Posterior cingulate gyrus (tissue), 11 donors: ENCODE measurements at places on chromosomes 5 and 9.

- DNase-seq: peak; percentile 79
Observed at GRCh38 chr9:34612788-34613390, 992 bp upstream of the RPP25L start.

GRCh38 chr5:127409246-127409917, 108.1 kb upstream of the PRRC1 start:
- peak; percentile 50 for DNase-seq

- DNase-seq: no peak
Observed at GRCh38 chr5:8700222-8700621, 831.3 kb downstream of the MTRR start.

GRCh38 chr5:37658440-37658839, 181.4 kb downstream of the GDNF start:
- no peak for DNase-seq

DNA sequence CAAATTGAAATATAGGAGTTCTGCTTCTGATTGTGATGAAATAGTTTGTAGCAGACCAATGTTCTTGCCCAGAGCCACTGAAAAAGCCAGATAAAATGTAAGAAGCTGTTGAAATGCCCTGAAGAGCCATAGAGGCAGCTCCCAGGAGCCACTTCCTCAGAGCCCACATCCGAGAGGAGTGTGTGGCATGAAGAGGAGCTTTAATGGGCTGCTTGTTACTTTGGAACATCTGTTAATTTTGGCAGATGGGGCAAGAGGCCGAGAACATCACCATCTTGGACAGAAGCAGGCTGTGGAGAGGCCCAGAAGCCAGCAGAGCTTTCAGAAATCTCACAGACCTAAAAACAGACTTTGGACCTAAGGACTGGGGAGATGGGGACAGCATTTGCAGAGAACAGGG, 370.8 kb downstream of the GADD45G start:
- DNase-seq: no peak

- no peak for DNase-seq
Observed at GRCh38 chr9:16152276-16153101, 599.6 kb downstream of the CCDC171 start.

DNA sequence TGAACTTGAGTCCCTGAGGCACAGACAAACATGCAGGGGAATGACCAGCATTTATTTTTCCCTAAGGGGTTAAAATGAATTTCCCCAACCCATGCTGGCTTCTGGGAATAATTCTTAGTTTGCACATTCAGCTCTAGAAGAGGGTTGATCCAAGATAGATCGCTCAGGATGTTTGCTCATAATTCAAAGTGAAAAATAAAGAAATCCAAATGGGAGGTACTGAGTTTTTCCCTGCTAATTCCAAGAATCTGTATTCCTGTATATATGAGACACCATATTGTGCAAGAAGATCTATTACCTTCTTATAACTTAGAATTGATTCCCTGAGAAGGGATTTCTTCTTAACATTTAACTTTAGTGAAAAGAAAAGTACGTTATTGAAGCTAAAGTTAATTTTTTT, 96.2 kb downstream of the VCAN start:
- DNase-seq: no peak

DNA sequence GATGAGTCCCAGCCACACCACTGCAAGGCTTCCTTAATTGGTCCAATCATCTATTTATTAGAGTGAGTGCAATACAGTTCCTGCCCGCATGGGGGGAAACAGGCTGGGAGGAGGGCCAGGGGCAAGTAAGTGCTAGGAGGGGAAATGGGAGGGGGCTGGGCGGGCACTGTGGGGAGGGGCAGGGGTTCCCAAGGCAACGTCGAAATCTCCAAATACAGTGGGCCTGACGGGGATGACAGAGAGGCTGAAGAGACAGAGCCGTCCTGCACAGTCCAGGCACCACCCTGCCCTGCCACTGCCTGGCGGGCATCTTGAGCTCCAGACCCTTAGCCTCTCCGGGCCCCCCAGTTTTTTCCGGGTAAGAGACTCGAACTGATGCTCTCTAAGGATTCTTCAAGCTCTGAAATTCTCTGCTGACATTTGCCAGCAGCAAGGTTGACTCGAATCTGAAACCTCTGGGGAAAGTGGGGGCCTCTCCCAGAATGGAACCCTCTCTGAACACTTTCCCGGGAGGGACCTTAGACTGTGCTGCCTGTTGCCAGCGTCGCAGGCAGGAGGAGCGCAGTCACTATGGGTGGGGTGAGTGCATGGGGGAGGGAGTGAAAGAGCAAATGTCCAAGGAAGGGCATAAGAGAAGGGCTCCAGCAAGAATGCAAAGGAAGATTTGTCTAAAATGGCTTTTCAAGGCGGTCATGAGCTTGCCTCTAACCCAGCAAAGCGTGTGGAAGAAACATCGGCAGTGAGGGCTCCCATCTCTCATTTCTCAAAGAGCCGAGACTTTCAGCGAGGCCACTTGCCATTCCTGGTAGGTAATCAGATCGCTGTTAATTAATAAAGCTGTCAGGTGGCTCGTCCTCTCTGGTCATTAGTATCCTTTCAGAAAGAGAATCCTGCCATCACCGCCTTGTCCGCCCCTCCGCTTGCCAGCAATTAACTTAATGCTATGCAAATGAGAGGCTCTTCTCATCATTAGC, 99.0 kb downstream of the GTF3C4 start:
- DNase-seq: no peak

DNA sequence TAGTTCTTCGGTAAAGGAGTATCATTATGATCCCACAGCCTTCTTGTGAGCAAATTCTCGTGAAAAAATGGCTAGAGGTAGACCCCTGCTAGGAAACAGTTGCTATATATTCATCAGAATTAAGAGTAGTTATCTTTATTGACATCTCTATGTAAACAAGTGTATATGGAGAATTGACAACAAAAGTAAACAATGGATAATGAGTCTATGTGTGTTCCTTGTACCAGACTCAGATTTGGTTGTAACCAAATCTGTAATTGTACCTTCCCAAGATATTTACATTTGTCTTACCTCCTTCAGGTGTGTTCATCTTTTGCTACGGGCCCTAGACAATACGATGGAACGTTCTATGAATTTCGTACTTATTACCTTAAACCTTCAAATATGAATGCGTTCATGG, 2.1 kb downstream of the NIPSNAP3B start:
- DNase-seq: no peak

DNA sequence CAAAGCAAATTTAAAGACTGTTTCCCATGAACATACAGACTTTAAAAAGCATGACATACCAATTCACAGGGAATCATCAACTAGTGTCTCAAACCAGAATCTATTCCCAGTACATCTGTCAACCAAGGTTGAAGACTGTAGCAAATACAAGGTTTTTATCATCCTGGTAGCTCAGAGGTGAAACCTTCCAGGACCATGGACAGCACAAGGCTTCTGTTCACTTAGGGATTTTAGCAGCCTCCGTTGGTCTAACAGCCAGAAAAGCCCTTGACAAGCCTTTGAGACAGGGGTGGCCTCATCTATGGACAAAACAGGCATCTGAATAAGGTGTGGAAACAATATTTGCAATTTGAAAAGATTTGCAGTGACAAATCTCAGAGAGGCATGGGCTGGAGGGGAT, 119.0 kb downstream of the TRIM32 start:
- DNase-seq: no peak

- no peak for DNase-seq
Observed at GRCh38 chr5:142757564-142757963, 12.6 kb upstream of the ARHGAP26 start.

DNA sequence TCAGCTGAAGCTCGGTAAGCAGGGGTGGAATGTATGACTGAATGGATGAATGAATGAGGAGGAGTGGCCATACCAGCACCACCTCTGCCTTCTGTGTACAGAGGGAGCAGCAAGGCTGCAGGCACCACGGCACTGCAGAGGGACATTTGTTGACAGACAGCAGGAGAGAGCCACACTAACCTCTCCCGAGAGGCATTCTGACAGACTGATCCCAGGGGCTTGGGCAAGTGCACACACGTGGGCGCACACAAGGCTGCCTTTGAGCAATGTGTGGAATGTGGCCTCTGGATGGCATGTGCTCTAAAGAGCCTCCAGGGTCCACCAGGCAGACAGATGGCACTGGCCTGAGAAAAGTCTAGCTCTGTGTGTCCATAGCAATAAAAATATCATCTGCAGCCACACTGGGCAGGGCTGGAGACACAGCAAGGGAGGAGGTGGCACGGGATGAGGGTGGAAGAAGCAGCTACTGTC, 111.8 kb downstream of the ACTL7B start:
- no peak for DNase-seq

- no peak for DNase-seq
Observed at GRCh38 chr9:83473488-83473971, 64.7 kb downstream of the FRMD3 start.

- DNase-seq: peak; percentile 43
Observed at GRCh38 chr5:82641331-82642003, 363.3 kb upstream of the RPS23 start.

- no peak for DNase-seq
Observed at GRCh38 chr5:168583742-168584482, 4.7 kb upstream of the PANK3 start.

DNA sequence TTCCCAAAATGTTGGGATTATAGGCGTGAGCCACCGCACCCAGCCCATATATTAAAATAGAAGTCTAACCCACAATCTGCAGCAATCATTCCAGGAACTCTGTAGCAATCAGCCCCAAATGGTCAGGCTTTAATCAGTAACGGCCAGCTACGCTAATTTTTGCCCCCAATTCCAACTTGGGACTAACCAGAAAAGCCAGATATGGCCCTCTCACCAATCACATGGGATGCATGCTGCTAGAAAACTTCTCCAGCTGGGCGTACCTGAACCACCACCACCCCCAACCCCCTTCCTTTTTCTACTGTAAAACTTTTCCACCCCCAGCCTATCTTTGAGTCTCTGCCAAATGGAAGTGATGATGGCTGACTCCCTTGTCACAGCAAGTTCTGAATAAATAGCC, 4.1 kb downstream of the SUSD1 start:
- no peak for DNase-seq

DNA sequence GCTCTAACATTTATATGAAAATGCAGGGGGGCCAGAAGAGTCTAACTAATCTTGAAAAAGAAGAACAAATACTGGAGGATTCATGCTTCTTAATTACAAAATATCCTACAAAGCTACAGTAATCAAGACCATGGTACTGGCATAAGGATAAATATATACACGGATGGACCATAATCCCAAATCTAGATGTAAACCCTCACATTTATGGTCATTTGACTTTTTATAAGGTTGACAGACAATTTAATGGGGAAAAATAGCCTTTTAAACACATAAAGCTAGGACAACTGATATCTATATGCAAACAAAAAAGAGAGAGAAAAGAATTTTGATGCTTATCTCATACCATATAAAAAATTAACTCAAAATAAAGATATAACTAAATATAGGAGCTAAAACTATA, 55.9 kb downstream of the YIPF5 start:
- DNase-seq: no peak

- DNase-seq: peak; percentile 86
Observed at GRCh38 chr5:172503925-172504700, 49.8 kb upstream of the SH3PXD2B start.

DNA sequence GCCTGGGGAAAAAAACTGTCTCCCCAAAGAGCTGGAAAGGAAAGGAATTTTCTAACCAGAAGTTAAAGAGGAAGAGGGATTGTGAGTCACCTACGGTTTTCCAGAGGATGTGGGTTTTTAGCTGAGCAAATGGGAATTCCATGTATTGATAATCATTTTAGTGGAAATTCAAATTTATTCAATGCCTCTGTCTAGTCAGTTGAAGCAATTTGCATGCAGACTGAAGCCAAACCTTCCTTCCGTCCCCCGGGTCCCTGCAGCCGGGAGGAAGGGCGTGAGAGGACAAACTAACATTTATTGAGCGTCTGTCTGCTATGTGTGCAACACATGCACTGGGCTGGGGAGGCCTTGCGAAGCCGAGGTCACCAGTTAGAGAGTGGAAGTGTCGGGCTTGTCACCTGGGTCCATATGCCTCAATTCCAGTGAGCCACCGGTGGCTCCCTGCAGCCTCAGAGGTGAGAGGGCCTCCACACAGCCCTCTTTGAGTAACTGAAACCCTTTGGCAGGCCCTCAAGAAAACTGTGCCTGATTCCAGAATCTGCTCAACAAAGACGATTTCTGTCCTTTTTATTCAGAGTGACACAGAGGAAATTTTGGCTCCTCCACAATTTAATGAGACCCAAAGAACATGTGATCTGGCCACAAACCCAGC, 70.3 kb downstream of the COL27A1 start:
- DNase-seq: no peak

- no peak for DNase-seq
Observed at GRCh38 chr5:34688015-34688810, 32.1 kb downstream of the RAI14 start.

DNA sequence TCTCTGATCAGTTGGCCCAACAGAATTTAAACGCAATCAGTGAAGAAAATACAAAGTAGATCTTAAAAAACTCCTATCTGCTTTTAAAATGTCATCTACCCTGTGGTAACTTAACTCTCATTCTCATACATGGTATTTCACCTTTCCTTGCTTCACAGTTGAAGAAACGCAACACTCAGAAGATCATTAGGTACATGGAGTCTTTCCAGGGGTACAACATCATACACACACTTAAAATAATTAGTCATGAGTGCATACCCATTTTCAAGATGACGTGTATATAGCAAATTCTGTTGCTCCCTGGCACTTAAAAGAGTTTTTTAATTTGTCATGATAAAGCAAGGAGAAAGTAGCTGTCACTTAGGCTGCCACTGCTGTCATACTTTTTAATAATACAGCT, 259.9 kb downstream of the BNC2 start:
- no peak for DNase-seq

GRCh38 chr9:128587453-128587852, 35.1 kb downstream of the SPTAN1 start:
- DNase-seq: no peak

DNA sequence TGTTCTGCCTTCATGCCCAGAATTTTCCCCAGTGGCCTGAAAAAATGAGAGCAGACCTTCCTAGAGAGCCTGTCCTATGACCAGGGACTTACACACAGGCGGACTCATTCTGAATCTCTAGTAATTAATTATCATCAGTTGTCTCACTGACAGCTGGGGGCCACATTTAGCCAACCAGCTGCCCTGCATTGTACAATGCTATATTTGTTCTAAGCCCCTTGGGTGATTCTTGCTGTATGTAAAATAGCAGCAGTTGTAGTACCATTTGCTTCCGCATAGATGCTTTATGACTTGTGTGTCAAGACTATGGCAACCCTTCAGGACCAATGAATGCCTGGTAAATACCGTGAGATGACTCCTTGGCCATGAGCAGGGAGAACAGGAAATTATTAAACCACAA, 415.4 kb upstream of the SEMA6A start:
- no peak for DNase-seq

GRCh38 chr5:163504079-163504931, 1.1 kb upstream of the MAT2B start:
- DNase-seq: no peak
